Putamen (tissue), 1 donor: ENCODE measurements at places on chromosomes 1 and 21.

DNA sequence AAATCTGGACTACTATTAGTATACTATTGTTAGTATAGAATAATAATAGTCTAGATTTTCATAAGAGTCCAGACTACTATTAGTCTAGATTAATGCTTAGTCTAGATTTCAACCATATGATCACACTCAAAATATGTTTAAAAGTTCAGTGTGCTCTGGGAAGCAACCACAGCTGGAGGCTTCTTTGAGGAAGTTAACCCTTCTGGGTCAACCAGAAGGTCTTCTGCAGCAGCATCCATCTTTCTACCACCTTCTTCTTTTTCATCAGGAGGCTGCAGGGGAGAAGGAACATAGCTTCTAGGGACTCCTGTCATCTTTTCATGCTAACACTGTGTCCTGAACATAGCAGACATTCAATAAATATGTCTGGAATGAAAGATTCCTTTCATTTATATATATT, 51.2 kb upstream of the DNAJC6 start:
- no peak for DNase-seq

- no peak for DNase-seq
These were observed 29.5 kb downstream of the TGFB2 start for GRCh38 chr1:218374401-218375353.

GRCh38 chr1:35708441-35708921, 10.2 kb downstream of the C1orf216 start:
- DNase-seq, result peak; percentile 60

GRCh38 chr1:41138549-41138948, 103.6 kb downstream of the SCMH1 start:
- DNase-seq, result no peak

DNA sequence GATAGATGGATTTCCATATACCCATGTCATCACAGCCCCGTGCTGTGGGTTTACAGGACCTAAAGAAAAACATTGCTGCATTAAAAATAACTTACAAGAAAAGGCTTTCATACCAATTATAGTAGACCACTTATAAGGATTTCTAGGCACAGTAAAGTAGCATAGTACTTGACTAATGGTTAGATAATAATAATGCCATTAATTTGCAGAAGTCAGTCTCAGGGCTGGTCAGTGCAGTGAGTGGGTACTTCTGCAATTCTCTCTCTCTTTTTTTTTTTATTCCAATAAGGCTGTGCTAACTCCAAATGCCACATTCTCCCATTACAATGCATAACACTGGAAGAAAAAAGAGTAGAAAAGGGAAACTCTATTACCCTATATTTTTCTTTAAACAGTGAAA, 73.1 kb upstream of the TMPRSS15 start:
- DNase-seq, result no peak

GRCh38 chr1:36486439-36487335, 4.0 kb upstream of the CSF3R start:
- DNase-seq, result peak; percentile 39

DNA sequence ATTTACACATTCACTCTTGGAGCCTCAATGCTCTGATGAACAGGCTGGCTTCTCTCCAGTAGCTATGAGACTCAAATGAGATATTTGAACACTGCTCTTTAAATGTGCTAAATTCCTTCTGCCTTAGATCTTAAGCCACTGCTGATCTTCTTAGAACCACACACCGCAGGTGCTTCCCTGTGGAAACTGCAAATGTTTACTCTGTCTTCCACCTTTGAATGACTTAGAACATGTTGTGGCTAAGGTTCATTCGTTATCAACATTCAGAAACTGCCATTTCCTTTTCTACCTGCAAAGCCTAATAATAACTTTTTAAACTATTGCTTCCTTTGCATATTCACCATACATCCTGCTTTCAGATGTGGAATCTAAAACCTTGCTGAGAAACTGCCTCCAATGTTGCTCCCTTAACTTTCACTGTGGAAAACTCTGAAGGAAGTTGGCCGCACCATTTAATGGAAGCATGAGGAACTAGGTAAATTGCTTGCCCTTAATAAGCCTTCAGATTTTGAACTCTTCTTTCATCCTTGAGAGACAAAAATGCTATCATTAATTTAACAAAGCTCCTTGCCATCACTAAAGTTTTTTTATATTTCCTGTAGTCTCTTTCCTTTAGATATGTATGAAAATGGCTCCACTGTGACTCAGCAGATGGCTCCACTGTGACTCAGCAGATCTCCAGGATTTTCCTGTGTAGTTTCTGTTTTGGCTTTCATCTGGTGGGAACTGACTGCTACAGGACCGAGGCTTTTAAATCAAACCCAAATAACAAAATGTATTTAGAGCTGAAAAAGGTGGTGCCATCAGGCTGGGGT, 143.8 kb downstream of the TNFSF18 start:
- no peak for DNase-seq

- DNase-seq, result no peak
These were observed 38.4 kb downstream of the VAV3 start for GRCh38 chr1:107926436-107927080.

DNA sequence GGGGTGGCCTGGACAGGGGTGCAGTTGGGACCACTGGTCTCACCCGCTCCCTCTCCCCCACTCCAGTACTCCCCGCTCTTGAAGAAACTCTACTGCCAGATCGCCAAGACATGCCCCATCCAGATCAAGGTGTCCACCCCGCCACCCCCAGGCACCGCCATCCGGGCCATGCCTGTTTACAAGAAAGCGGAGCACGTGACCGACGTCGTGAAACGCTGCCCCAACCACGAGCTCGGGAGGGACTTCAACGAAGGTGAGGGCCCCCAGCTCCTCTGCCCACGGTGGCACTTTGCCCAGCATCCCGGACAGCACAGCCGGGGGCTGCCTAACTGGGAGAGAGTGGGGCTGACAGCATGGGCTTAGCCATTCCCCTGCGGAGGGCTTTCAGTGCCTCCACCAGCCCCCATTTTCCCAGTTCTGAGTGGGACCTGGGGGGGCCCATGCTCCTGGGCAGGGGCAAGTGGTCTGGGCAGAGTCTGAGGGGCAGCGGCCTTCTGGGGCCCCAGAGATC, 30.2 kb upstream of the CCDC27 start:
- no peak for DNase-seq

GRCh38 chr1:180922631-180923015, 9.9 kb downstream of the KIAA1614 start:
- no peak for DNase-seq

DNA sequence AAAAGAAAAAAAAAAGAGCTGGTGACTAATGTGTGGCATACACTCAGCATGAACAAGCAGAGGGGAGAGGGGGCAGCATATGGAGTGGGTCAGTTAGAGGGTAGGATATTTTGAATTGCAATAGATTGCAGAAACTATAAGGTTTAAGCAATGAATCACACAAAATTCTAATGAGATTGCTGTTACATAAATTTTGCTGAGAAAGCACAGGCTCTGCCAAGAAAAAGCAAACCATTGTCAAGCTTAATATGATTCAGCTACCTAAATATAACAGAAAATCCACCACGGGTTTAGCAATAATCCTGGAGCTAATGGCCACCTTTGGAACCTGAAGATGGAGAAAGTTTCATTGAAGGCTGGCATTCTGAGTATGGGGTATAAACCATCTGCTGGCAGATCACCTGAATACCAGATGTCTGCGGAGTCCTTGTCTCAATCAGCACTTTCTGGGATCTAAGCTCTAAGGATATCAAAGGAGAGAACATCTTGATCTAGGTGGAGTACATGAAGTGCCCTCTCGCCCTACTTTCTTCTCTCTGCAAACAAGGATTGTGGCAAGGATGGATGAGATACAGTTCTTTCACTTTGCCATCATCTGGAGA, 30.3 kb upstream of the ANGPTL7 start:
- no peak for DNase-seq

DNA sequence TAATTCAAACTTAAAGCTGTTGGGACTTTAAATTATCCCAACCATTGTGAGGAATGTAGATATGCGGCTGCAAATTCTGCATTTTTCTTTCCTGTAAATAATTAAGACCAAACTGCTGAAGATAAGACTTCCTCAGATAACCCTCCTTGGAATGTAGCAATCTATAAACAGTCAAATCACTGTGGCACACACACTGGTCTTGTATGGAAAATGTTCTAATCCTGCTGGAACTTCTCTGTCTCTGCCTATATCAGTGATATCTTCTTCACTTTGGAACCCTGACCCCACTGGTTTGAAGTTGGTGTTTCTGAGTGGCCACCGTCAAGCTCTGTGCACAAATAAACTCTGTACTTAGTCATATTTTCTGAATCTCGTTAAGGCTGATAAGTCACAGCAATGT, 32.9 kb downstream of the HSF2BP start:
- no peak for DNase-seq

DNA sequence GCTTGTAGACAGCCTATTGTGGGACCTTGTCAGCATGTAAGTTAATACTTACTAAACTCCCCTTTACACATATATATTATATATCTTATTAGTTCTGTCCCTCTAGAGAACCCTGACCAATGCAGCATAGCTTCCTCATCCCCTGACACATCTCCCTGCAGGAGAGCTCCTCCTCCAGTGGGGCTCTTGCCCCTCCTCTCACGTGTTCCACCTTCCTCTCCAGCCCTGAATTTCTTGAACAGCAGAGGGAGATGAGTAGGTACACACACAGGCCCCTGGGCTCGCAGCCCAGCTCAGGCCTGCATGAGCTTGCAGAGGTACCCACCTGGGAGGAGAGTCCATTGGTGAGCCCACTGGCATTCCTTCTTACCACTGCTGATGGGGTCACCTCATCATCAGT, 27.3 kb upstream of the GOLT1A start:
- no peak for DNase-seq
